Jurkat, Clone E6-1 (cell line): ENCODE measurements at places on chromosomes 4 and X.

DNA sequence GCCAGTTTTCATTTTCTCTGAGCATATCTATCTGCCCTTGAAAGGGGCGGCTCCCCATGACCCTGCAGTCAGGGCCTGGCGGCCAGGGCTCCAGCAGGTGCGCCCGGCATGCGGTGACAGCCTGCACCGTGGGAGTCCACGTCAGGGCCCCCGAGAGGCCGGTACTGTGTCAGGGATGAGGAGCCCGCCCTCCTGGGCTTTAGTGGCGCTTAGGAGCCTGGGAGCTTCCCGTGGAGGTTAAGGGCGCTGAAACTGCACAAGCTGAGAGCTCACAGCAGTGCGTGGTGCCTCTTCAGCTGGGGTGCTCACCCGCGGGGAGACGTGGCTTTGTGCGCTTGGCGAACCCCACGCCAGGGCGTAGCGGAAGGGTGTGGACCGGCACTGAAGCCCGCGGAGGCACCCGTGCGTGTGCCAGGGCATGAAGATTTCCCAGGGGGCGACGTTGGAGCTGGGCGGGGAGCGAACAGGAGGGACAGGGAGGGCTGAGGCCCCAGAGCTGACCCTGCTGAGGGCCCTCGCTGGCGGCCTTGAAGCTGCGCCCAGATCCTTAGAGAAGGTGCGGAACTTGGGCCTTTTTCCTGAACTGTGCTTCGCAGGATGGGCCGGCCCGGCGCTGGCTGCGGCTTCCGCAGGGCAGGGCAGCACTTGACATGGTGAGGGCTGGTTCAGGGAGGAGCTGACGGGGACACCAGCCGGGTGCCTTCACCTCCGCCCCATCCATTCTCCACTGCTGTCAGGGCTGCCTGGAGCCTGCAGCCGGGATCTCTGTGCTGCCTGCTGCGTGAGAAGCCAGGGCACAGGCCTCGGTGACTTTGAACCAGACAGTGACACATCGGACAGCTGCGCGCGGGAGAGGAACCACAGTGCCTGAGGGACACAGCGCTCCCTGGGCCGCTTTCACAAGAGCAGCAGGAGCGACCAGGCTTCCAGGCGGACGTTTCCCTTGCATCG lies 32.9 kb downstream of the HTT-AS start:
- no peak for DNase-seq

- no peak for DNase-seq
These were observed 972.7 kb upstream of the AGA start for GRCh38 chr4:178414881-178415446.

- no peak for DNase-seq
These were observed 42.5 kb downstream of the LANCL3 start for GRCh38 chrX:37613933-37614332.

DNA sequence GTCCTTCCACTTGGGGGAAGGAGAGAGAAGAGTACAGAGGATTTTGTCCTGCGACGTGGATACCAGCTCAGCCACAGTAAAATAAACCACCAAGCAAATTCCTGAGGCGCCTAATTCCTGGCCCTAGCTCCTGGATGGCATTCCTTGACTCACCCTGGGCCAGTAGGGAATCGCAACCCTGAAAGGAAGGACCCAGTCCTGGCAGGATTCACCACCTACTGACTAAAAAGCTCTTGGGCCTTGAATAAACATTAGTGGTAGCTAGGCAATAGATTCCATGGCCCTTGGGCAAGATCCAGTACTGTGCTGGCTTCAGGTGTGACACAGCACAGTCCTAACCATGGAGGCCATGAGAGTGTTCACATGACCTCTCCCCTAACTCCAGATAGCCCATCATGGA lies 45.6 kb downstream of the GABRA3 start:
- DNase-seq = no peak

GRCh38 chr4:147794787-147795413 lies 63.0 kb downstream of the ARHGAP10 start:
- peak; percentile 34 for DNase-seq

DNA sequence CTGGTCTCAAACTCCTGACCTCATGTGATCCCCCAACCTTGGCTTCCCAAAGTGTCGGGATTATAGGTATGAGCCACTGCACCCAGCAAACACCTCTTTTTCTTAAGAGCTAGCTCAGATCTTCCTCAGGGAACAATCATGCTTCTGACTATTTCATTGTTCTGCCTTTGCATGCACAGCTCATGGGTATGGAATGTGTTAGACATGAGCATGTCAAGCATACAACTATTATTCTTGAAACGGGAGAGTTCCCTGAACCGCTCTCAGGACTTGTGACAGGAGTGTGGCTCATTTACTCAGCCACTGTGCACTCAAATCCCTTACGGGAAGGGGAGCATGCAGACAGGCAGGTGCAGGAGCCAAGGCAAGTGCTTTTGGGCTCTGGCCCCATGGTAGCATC lies 231.7 kb upstream of the TAPT1 start:
- DNase-seq = no peak

- no peak for DNase-seq
These were observed 78.8 kb downstream of the CLDN22 start for GRCh38 chr4:183241322-183241640.

DNA sequence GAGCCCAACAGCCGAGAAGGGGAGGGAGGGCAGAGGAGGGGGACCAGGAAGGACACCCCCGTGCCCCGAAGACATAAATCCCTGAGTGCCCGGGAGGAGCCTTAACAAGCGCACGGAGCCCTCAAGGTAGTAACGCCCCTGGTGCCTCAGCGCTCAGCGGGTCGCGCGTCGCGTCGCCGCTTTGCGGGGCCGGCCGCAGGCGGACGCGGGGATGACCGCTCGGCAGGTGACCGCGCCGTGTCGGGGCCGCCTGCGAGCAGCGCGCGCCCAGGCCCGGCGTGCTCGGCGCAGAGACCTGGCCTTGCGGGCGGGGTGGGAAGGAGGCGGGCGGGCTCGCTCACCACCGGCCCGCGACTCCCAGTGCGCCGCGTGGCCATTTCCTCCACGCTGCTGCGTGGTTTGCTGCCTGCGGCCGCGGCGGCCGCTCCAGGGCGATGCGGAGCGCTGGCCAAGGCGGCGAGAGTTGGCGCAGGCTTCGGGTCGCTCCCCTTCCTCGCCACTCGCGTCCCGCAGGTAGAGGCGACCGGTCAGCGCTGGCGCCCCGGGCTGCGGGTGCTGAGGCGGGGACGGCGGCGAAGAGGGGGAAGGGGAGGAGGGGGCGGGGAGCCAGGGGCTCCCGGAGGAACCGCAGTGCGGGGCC lies 632 bp downstream of the CCSER1 start:
- no peak for DNase-seq

GRCh38 chr4:37591349-37591748 lies 94.8 kb downstream of the RELL1 start:
- no peak for DNase-seq

DNA sequence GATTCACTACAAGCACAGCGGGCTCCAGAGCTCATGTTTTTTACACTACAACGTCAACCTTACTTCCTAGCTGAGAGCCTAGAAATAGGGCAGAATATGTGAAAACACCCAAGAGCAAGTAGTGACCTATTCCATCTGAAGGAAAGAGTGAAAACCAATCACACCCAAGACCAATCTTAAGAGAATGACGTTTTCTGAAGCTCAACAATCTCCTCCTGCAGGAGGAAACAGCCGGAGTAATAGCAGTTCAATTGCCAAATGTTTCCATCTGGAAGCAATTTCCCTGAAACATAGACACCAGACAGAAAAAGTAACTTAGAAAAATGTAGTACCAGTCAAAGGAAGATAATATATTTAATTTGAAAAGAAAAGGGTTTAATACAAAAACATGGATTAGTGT lies 142.4 kb downstream of the ANXA5 start:
- DNase-seq = no peak
